ENCODE measurements at places on chromosomes 13 and 19. TPM values are rescaled to one million over a fixed set of nuclear protein-coding genes. Genes with fewer than 3 reads are reported as not detected.

Gene FCER2
- 0.44 TPM for total RNA-seq

DNA sequence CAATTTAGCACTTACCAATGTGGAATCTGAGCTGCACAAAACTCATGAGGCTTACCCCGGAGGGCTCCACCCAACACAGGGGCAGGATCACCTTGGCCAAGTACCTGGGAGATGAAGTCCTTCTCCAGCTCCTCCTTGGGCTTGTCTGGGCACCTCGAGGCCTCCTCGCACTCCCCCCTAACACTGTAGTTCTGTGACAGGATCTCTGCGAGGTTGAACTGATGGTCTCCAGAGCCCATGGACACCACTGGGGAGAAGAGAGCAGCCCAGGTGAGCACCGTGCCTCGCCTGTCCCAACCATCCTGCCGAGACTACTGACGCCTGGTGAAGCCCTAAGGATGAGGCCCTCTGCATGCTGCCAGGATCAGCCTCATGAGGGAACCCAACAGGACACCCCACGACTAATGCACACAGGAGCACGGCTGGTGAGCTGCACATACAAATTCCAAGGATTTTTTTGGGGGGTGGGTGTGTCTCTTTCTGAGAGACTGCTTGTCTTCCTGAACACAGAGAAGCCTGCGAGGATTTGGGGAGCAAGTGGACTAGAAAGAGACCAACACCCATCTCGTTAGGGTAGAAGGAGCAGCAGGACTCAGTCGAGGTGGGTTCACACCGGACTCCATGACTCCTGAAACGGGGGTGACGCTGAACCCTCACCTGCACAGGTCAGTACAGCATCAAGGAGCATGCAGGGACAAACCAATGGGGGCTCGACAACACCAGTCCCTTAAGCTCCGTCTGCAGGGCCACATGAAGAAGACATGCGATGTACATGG lies 10.1 kb downstream of the MIER2 start:
- no peak for DNase-seq

GRCh38 chr13:54185785-54186184 lies 1157.2 kb downstream of the OLFM4 start:
- DNase-seq: no peak

GRCh38 chr19:56333506-56333905 lies 18.9 kb upstream of the ZSCAN5A start:
- DNase-seq: peak; percentile 16

DNA sequence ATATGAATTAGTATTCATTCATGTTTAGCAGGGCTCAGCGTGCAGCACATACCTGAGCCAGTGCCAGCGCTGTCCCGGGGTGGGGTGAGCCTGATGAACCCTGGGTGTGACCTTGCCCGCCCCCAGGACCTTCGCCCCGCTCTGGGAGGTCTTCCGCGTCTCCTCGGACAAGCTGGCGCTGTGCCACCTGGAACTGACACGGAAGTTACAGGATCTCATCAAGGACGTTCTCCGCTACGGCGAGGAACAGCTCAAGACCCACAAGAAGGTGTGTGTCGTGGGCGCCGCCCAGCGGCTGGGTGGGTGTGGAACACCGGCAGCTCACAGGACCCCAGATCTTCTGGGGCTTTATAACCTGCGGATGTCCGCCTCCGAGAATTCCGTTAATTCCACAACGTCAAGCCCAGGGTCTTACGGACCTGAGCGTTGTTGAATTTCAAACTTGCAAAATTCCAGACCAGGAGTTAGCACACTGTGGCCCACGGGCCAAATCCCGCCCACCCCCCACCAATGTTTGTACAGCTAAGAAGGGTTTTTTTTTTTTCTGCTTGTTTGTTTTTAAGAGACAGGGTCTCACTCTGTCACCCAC lies 15.4 kb downstream of the FCHO1 start:
- peak; percentile 65 for DNase-seq

Gene SMIM17
- 0.93 TPM for total RNA-seq

Gene TUBA3C
- total RNA-seq: not detected

Gene ADM5
- total RNA-seq: 0.89 TPM

Gene DDA1
- total RNA-seq: 18.6 TPM

Gene PBX4
- total RNA-seq: 1.5 TPM

DNA sequence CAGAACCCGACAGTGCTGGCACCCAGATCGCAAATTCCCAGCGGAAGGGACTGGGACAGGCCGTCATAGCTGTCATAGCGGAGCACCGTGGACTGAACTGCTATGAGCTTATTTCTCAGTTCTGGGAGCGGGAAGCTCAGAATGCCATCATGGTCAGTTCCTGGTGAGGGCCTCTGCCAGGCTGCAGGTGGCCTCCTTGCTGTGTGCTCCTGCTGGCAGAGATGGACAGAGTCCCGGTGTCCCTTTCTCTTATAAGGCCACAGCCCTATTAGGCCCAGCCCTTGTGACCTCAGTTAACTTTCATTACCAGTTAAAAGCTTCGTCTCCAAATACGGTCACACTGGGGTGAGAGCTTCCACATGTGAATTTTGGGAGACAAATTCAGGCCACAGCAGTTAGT lies 4.6 kb downstream of the ZNF444 start:
- DNase-seq: no peak

DNA sequence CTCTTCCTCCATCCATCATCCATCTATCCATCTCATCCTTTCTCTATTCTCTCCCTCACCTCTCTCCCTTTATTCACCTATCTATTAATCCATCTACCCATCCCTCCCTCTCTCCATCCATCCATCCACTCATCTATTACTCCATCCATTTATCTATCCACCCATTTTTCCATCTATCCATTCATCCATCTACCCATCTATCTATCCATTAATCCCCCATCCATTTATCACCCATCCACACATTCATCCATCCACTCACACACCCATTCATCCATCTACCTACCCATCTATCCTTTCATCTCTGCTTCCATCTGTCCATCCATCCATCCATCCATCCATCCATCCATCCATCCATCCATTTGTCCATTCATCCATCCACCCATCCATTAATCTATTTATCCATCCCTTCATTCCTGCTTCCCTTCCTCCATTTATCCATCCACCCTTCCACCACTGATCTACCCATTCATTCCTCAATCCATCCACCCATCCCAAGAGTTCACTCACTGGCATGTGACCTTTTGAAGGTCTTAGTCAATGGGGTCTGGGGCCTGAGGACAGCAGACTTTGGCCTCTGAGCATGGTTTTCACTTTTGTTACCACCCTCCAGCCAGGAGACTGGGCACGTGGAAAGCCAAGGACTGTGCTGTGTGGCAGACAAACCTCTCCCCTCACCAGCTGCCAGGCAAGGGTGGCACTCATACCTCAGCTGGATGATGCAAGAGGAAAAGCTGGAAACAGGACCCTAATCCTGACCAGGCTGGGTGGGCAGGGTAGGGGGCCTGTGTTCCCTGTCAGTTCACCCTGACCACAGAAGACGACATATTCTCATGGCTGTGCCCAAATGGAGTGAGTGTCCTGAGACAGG lies 126.7 kb downstream of the URI1 start:
- DNase-seq: no peak

GRCh38 chr13:44810061-44810840 lies 179.0 kb downstream of the NUFIP1 start:
- DNase-seq: peak; percentile 43

- no peak for DNase-seq
Observed at GRCh38 chr13:94309576-94309975, 169.9 kb downstream of the DCT start.

Gene ZNF546
- total RNA-seq: 8.9 TPM

Gene CYP2A6
- not detected for total RNA-seq

Data from muscle of leg (tissue), 16 donors.